A549 (cell line): ENCODE measurements at places on chromosomes 11 and 22.
A peak's percentile ranks its signal among the peaks of the same experiment; 100 is the strongest.

- DNase-seq: no peak
Observed at GRCh38 chr11:68115285-68115684, 5.9 kb downstream of the CHKA start.

GRCh38 chr11:134637091-134638015, 225.3 kb upstream of the B3GAT1 start:
- DNase-seq: no peak

GRCh38 chr22:29208502-29208862, 2.8 kb downstream of the EMID1 start:
- DNase-seq: no peak

DNA sequence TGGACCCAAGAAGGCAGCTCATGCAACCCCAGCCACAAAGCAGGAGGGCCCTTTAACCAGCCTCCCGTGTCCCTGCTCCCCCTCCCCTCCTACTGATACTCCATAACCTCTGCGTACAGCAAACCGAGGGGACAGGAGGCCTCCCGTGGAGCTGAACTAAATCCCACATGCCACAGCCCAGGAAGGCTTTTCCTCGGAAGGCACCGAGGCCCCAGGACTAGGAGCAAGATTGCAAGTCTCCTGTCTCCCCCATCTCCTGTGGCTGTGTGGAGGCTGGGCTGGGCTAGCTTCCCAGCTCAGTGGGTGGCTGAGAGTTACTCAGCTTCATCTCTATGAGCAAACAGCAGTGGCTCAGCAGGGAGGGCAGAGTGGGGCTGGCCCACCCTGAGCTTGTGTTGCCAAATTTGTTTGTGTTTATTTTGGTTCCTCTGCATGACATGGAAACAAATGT, 62.7 kb upstream of the NECTIN1 start:
- no peak for DNase-seq

DNA sequence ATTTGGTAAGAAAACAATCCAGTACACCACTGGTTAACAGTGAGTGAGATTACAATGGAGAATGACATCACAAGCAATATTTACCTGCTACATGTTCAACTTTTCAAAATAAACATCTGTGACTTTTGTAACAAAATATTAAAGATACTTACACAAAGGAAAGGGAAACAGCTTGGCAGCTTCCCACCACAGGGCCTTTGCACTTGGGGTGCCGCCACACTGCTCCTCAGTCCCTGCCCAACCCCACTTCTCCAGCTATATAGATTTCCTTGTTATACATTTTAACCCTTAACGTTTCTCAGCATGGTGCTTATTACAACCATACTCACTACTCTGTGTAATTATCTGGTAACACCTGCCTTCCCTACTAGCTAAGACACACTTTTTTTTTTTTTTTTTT, 10.9 kb downstream of the KMT5B start:
- no peak for DNase-seq

DNA sequence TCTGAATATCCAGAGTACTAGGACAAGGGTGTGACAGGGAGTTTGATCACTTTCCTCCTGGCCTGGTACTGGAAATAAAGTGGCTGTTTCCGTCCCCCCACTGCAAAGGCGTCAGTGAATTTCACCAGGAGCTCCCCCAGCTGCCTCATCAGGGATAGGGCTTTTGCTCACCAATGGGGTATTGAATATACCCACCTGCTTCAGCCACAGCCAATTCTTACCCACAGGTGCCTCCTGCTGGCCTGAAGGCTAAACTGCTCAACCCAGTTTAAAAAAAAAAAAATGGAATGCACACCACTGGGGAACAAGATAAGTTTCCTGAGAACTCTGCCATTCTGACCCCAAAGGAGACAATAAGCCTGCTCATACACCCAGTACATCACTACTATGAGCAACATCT, 65.3 kb upstream of the MS4A8 start:
- no peak for DNase-seq

GRCh38 chr11:76206327-76207081, at the start of gene WNT11:
Gene WNT11 (minus strand): TSS chr11:76206502. CDS start chr11:76206407, 95 bp downstream.
- peak; percentile 40 for DNase-seq

DNA sequence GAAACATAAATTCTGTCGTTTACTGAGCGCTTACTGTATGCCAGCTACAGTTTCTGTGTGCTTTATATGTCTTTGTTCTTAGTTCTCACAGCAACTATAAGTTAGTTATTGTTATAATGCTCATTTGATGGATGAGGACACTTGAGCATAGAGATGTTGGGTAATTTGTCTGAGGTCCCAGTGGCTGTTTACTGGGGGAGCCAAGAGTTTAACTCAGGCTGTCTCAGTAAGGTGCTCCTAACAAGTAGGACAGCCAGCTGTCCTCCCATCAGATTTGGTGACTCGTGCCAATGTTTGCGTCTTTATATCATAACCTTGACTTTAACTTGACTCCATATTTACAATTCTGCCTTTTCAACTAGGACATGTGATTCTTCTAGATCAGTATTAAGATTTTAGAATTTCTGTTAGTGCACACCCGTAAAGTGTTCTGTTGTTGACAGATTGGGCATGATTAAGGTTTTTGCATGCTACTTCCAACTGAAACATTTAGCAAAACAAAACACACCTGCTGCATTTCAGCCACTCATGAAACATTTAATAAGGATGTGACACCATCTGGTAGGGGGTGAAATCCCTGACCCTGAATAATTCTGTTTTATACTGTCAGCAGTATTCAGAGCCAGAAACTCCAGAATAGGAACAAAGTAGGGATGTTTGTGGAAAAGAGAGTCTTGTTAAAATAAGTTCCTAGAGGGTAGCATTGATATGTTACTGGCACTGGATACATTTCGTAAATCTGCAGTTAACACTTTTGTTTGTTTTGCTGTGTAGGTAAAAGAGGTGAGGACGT, 1.9 kb downstream of the REXO2 start:
- no peak for DNase-seq

- no peak for DNase-seq
Observed at GRCh38 chr11:86790867-86791849, 9.2 kb upstream of the PRSS23 start.

GRCh38 chr11:116615211-116615865, 157.4 kb downstream of the BUD13 start:
- no peak for DNase-seq
